GDM1 (cell line): ENCODE measurements at places on chromosomes 6 and 20.

DNA sequence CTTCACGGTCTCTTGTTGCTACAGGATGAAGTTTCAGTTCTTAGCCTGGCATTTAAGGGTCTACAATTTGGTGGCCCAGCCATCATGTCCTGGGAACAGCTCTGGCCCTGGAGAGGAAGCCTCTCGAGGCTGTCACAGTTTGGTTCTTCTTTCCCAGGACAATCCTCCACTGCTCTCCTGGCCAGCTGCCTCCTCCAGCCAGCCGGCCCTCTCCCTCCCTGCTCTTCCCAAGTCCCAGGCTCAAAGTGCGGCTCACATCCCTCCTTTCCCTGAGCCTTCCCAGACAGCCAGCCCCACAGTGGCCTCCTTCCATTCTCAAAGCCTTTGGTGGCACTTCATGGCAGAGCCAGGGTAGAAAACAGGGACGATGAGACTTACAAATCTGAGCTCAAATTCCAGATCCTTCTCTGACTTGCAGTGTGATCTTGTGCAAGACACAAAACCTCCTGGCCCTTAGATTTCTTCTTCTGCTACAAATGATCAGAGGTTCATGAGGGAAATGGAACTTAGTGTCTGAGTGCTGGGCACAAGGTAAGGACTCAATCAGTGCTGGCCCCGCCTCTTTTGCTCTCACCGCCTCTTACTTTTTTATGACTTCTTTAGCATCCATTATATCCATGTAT lies 223.8 kb upstream of the ECI2 start:
- DNase-seq: no peak

DNA sequence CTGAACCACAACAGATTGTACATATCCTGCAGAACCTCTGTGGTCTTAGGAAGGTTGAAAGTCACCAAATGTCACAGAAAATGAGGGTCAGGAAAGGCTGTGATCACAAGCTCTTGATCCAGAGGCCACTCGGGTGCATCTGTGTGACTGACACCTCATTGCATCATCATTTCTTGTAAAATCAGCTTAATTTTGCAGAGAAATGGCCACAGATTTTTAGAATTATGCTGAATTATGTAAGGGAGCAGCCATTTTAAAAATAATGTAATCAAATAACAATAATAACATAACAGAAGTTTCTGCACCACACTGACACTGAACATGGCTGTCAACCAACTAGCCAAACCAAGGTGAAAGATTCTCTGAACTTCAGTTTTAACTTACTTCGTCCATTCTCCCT lies 32.5 kb upstream of the PRND start:
- no peak for DNase-seq

DNA sequence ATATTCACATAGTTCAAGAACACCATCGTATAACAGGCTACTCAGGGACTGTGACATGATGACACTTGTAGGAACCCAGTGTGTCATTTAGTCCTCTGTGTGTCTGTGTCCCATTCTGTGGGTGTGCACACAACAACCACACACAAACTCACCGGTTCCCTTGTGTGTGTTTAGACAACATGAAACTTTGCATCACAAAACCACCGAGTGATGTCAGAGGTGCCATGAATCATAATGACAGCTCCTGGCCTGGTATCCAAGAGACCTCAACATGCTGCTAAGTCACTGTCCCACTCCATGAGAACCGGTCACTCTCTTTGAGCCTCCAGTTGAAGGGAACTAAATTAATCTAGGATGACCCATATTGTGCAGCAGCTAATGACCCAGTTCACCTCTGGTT lies 421.3 kb downstream of the PREX1 start:
- DNase-seq: no peak

DNA sequence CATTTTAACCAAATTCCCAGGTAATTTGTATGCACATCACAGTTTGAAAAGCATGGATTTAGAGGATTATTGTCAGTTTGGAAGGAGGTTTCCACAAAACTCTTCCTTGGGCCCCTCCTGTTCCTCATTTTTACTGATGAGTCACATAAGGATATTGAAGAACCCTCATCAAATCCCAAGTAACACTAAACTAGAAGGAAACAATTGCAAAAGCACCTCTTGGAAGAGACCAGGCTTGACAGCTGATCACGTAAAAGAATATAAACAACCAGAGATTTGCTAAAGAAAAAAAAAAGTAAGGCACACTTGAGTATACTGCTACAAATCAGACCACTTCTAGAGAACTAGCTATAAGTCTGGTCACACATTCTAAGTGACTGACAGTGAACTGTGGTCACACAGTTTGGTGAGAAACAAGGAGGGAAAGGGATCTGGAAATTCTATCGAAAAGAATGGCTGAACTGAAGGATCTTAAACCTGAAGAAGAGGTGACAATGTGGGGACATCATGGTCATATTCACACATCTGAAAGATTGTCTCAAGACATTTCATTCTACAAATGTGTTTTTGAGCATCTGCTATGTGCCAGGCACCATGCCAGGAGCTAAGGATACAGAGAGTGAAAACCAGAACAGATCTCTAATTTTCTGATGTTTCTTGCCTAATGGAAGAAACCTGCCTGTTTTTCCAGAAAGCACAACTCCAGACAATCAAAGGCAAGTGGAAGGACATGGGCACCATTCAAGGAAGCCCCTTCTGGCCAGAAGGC lies 24.1 kb downstream of the ZHX3 start:
- no peak for DNase-seq
